ENCODE measurements at places on chromosomes 1 and 21.

GRCh38 chr21:42521384-42521783, 7.7 kb downstream of the SLC37A1 start:
- DNase-seq, result no peak

DNA sequence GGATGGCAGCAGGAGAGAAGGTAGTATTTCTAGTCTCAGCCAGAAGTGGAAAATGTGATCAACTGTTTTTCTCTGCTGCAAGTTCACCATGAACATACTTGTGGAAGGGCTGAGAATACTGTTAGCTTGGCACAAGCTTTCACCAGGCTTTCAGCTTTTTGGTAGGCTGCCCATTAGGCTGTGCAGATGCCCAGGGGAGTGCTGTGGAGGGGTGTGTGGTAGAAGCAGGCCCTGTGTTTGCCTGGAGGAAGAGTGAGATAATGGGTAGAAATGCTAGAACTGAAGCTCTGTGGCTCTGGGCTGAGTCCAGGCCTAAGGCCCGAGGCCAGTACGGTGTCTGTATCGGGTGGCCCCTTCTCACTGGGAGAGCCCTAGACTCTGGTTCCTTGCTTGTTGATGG, 9.8 kb downstream of the DNAJC6 start:
- DNase-seq, result no peak

GRCh38 chr1:15027515-15027986, 126.0 kb upstream of the TMEM51 start:
- DNase-seq, result no peak

- peak; percentile 41 for DNase-seq
Measured at GRCh38 chr1:23613191-23614031, 54.1 kb upstream of the ID3 start.

GRCh38 chr1:31208361-31208945, 31.2 kb downstream of the NKAIN1 start:
- no peak for DNase-seq

DNA sequence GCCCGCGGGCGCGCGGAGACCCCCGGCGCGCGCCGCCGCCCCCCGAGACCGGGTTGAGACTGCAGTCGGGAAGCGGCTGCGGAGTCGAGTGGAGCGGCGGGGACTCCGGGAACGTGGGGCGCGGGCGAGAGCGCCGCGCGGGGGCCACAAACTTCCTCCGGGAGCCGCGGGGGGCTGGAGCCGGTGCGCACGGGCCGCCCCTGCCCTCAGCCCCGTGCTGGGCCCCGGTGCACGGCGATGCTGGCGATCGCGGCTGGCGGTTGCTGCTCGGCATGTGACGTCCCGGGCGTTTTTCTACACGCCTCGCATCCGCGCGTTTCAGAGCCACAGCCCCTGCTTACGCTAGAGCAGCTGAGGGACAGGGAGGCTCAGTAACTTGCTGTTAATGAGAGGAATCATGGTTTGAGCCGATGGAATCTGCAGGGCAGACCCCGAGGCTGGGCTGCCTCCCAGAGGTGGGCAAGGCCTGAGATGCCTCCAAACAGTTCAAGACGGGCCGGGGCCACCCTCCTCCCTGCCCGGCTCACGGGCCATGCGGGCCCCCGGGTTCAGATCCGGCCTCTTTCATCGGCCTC, 520 bp downstream of the TMEM201 start:
- DNase-seq, result peak; percentile 27

GRCh38 chr1:90558126-90558525, 159.0 kb downstream of the BARHL2 start:
- no peak for DNase-seq

- DNase-seq, result no peak
Measured at GRCh38 chr1:98256700-98257099, 335.9 kb upstream of the DPYD start.

GRCh38 chr1:226420328-226420727, 12.4 kb upstream of the PARP1 start:
- DNase-seq, result no peak

DNA sequence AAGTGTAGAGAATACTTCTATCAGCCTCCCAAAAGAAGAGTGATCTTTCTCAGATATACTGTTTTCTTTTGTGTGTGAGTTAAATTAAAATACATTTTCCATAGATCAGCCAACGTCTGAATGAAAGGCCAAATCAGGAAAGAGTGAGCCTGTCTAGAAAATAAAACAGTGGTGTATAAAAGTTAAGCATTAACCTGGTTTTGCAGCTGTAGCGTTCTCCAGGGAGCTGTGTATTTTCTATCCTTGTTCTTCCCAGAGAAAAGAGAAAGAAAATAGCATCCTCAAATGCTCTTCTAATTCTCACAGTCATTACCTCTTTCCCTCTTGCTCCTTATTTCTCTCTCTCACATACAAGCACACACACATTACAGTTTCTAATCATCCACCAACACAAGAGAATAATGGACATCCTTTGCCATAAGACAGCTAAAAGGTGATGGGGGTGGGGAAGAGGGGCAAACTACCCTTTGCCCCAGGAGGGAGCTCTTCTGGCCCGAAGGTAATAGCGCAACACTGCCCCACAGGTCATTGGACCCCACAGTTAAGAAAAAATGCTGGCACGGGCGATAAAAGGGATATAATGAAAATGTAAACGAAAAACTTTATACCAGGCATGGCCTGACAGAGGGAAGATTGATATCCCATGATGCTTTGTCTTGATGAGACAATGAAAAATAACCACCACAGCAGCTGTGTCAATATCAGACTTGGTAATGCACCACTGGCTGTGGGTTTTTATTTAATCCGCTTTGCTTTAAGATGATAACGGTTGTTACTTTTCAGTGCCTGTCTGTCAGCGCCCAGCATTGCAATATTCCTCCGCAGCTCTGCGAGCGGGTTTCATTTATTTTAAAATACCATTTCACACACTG, 150.3 kb downstream of the NUF2 start:
- DNase-seq, result no peak

GRCh38 chr21:15449556-15449955, 280.2 kb upstream of the USP25 start:
- no peak for DNase-seq

Measured in CD4-positive, alpha-beta T cell treated with Interleukin-2 at 100 ng/mL for 4 hours (primary cell).